ENCODE measurements at places on chromosomes 7 and 10.

- DNase-seq = no peak
These were observed 24.7 kb downstream of the CCDC6 start for GRCh38 chr10:59881640-59882039.

DNA sequence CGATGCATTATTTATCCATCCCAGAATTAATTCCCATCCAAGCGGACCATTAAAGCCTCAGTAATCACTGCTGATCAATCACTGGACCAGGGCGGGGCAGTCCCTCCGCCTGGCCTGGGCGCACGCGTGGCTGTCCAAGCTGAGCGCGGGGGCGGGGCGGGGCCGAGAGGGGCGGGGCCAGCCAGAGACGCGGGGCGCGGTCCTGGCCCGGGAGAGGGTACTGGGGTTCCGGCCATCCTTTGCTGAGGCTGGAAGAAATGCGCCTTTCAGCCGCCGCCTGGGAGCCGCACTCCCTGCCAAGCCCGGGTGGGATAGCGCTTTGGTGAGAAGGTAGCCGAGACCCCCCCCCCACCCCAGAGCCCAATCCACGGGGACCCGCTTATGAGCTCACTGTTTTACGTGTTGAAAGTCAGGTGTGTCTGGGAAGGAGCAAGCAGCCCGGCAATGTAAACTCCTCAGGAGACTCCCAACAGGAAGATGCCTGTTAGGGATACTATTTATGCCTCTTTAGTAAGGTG is at the start of gene ARHGAP22:
TSS of gene ARHGAP22 (minus strand) at position 83 of the 518 bp plus-strand sequence. CDS start 277 bp downstream, outside the sequence.
- DNase-seq = no peak

DNA sequence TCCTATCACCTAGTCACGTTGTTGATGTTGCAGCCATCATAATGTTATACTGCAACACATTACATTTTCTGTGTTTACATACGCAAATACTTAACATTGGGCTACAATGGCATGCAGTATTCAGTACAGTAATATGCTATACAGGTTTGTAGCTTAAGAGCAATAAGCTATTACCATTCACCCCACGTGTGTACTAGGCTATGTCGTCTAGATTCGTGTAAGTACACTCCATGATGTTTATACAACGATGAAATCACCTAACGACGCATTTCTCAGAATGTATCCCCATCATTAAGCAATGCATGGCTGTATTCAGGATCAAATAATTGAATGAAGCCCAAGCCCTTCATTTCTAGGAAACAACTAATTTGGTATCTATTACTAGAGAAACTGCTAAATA is 43.4 kb upstream of the C1GALT1 start:
- DNase-seq = no peak

GRCh38 chr10:36700123-36700522 is 425.3 kb upstream of the ANKRD30A start:
- no peak for DNase-seq

GRCh38 chr10:73797324-73798025 is 12.1 kb downstream of the ZSWIM8 start:
- no peak for DNase-seq

DNA sequence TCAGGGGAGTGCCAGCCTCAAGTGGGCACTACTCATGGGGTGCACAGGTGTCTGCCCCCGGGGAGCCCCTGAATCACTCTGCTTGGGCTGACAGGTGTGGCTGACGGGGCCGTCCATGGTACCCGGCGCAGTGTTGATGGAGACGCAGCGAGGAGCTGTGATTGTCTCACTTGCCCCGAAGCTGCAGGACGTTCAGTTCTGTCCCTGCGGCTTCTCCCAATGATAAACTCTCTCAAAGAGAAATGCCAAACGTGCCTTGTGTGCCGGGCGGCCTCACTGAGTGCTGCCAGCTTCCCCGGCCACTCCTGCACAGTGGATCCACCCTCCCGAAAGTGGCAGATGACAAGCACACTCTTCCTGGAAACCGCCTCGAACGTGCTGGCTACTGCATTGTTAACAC is 203.2 kb downstream of the DNAJB6 start:
- no peak for DNase-seq

- no peak for DNase-seq
These were observed 759.1 kb upstream of the IGFBP3 start for GRCh38 chr7:46680147-46680546.

DNA sequence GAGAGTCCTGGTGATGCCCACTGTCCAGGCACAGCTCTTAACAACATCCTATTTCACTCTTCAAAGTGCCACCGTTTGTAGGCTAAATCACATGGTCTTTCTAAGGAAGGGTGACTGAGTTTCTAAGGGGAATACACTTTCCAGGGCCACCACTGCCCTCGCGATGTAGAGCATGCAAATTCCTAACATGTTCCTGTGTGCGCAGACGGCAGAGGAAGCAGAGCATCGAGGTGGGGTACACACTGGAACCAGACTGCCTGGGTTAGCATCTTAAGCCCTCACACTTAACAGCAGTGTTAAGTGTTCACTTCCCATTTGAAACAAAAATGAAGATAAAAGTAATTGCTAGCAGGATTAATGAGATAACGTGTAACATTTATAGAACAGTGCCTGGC is 3.0 kb downstream of the VOPP1 start:
- no peak for DNase-seq

- DNase-seq = no peak
These were observed 90.1 kb downstream of the OAT start for GRCh38 chr10:124328477-124329220.

DNA sequence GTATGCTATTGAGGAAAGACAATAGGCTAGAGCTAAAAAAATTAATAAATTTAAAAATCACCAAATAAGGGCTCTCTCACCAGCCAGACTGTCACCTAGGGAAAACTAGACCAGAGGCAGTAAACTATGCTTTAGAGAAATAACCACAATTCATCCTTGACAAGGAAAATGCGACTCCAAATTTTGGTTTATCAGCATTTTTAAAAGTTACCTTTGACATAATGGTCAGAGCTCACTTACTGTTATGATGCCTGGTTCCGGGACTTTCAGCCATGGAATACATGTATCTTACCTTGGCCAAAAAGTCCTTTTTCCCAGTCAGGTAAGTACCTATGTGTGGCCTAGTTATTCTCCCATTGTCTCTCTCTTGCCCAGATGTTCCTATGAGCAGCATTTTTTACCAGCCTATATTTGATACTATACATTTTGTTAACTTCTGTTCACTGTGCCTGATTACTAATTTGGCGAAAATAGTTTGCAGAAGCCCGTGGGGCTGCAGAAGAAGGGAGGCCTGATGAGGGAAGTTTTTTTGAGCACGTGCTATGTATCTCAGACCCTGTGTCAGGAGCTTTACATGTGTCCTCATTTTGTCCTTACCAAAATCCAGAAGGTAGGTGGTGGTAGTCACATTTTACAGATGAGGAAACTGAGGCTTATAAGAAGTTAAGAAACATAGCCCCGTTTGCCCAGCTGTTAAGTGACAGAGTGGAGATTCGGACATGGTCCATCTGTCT is 149.7 kb downstream of the CELF2 start:
- no peak for DNase-seq

GRCh38 chr10:91381257-91381891 is 28.8 kb upstream of the HECTD2 start:
- no peak for DNase-seq

GRCh38 chr7:110356438-110356837 is 734.5 kb upstream of the LRRN3 start:
- DNase-seq = no peak

GRCh38 chr7:36870625-36871354 is 146.5 kb upstream of the AOAH start:
- no peak for DNase-seq

GRCh38 chr10:33112831-33113455 is 154.9 kb upstream of the ITGB1 start:
- DNase-seq = no peak

- no peak for DNase-seq
These were observed 7.4 kb upstream of the LFNG start for GRCh38 chr7:2512179-2512661.

GRCh38 chr10:5373891-5374611 is 9.3 kb downstream of the UCN3 start:
- DNase-seq = no peak
